NCI-H187 treated with DMSO at 0.1 percent for 48 hours (cell line): ENCODE measurements at places on chromosomes 16 and 17.

DNA sequence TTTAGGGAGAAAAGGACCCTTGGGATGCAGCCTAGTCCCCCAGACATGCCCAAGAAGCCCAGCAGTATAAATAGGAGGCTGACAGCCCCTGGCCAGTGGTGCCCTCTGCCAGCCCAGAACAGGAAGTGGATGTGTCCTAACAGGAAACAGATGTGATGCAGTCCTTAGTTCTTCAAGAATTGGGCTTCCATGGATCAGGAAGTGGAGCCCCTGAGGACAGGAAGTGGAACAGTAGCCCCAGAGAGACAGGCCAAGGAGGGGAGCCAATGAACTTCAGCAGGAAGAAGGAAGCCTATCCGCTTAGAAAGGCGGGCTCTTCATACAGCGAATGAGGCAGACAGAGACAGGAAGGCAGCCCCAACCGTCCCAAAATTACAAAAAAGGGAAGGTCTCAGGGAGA lies 7.2 kb downstream of the CTF1 start:
- DNase-seq: no peak

GRCh38 chr16:88812513-88813268 lies 963 bp upstream of the APRT start:
- no peak for DNase-seq

- DNase-seq: no peak
Observed at GRCh38 chr16:87459027-87459426, 33.8 kb downstream of the ZCCHC14 start.

DNA sequence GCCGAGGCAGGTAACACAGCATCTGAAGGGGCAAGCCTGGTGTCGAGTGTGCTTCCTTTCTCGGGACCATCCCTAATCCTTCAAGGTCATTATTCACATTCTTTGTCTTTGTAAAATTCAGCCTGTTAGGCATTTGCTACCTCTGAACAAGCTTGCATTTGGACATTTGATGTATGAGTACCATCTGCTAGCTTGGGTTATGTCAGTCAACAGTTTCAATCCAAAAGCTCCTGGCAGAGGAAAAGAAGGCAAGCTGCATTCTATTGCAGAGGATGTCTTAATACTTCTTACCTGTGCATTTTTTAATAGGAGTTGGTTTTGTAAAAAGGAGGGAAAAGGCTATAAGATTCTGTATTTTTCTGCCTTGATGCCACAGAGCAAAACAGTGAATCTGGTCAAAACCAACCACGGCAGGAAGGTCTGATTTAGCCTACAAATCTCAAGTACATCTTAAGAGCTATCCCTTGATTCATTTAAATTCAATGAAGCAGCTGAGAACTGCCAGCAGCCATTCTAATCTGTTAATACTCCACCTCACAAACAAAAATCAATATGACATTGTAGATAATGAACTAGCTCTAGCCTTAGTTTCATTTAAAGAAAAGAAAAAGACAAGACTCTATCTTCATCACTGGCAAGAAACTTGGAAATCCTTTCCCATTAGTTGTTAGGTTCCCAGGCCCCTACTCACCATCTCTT lies 39.0 kb downstream of the TEX2 start:
- DNase-seq: no peak

DNA sequence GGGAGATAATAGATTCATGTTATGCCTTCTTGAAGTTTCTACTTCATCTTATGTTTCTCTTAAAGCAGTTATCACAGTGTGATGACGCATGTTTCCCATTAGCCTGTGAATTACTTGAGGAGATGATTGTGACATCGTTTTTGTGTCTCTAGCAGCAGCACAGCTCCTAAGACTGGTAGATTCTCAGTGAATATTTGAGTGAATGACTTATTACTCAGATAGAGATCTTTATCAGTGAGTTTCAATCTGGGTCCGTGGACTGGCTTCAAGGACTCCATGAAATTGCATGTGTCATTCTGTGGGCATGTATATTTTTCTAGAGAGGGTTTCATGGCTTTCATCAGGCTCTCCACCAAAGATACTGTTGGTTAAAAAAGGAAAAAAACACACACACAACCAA lies 29.9 kb downstream of the YPEL2 start:
- DNase-seq: no peak

DNA sequence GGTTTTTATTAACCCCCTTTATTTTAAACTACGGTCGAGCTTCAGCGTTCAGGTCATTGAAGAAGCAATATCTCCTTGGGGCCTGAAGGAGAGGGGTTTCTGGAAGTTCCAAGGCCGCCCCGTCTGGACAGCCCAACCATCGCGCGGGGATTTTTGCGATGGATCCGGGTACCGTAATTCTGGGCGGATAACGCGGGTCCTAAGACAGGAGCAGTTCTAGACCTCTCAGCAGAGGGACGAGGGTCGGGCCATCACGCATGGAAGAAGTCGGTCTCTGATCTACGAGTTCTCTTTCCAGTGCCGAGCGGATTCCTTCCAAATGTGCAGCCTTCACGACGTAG lies 3.6 kb downstream of the BORCS6 start:
- no peak for DNase-seq

DNA sequence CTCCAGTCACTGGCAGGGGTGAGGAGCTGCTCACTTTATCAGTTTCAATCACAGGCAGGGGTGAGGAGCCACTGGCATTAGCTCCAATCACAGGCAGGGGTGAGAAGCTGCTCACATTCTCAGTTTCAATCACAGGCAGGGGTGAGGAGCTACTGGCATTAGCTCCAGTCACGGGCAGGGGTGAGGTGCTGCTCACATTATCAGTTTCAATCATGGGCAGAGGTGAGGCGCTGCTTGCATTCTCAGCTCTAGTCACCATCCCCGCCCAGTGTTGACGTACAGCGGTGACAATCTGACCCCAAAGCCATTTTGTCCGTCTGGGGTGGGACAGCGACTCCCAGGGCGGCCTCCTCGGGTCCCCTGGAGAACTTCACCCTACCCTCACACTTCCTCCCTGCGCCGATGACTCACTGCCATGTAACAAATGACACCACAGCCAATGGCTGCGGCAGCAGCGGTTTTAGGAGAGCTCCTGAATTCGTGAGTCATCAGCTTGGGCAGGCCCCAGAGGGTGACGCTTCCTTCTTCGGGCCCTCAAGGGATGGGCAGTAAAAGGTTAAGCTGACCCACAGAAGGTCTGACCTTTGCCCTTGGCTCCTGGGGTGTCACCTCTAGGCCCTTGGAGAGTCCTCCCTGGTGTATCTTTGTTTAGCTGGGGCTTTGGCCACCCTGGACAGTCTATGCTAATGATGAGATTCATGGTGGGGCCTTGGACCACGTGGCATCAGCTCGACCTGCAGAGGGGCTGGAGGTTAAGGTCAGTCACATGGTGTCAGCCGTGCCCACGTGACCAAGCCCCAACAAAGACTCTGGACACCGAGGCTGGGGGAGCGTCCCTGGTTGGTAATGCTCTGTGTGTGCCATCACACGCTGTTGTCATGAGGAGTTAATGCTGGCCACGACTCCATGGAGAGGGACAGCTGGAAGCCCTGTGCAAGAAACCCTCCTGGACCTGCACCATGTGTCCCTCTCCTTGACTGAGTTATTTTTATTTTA lies 171.7 kb downstream of the C16orf95 start:
- DNase-seq: no peak

- no peak for DNase-seq
Observed at GRCh38 chr16:9476744-9477143, 385.3 kb downstream of the HAPSTR1 start.

- no peak for DNase-seq
Observed at GRCh38 chr16:80197741-80198201, 343.0 kb upstream of the DYNLRB2 start.

DNA sequence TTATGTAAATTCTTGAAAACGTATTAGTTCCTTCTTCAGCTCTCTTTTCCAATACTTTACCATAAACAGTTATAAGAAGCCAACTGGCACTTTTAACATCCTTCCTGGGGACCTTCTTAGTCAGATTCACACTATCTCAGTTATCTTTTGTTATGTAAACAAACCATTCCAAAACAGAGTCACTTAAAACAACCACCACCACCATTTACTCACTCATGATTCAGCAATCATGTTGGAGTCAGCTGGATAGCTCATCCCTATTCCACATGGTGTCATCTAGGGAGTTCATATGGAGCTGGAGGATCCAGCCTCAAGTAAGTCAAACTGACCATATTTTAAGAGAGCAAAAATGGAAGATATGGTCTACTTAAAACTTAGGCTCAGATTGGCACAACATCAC lies 240.3 kb upstream of the IRX3 start:
- no peak for DNase-seq

- no peak for DNase-seq
Observed at GRCh38 chr16:79618041-79618691, 17.6 kb upstream of the MAF start.

- no peak for DNase-seq
Observed at GRCh38 chr16:56993204-56993603, 3.8 kb downstream of the NLRC5 start.

DNA sequence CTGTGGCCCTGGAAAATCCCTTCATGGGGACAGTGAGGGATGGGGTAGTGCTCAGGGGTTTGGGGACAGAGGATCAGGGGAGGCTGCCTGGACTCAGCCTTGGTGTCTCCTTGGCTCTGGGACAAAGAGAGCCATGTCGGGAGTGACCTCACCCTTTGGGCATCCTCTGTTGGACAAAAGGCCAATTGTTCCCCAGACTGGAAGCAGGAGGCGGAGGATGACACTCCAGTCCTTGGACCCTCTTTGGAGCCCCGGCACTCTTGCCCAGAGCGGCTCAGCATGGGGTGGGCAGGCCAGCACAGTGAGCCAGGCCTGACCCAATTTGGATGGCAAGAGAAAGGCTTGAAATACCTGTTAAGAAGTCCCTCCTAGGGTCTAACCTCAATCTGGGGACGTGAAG lies 39.4 kb upstream of the PHB1 start:
- no peak for DNase-seq

DNA sequence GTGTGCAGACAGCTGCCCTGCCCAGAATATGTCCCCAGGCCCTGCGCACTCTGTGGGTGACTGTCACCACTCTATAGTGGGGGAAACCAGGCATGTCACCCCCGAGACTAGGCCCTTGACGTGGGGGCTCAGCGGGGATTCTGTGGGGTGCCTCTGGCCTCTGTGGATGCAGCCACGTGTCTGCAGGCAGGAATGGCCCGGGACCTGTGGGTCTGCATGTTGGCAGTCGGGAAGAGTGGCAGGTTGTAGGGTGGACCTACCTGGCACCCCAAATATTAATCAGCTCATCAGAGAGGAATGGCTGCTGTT lies 954 bp downstream of the IL32 start:
- DNase-seq: no peak
